ENCODE measurements at places on chromosomes 2 and 18.

DNA sequence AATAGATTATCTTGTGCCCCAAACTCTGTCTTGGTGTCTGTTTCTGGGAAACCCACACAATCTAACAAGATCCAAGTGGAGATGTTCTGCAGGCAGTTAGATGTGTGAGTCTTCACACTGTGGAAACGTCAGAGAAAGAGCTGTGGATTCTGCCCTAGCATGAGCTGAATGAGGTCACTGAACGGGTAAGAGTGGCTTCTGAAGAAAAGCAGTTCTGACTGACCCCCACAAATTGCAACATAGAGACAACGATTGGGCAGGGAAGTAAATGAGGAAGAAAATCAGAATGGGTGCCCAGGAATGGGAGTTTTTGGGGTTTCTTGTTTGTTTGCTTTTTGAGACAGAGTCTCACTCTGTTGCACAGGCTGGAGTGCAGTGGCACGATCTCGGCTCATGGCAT, 12.9 kb upstream of the RPL37A start:
- DNase-seq, result no peak

GRCh38 chr2:1674766-1675397, 69.4 kb downstream of the PXDN start:
- no peak for DNase-seq

GRCh38 chr2:216637472-216637871, 4.3 kb downstream of the IGFBP2 start:
- no peak for DNase-seq

- no peak for DNase-seq
Measured at GRCh38 chr18:47108373-47108772, 41.9 kb downstream of the HDHD2 start.

DNA sequence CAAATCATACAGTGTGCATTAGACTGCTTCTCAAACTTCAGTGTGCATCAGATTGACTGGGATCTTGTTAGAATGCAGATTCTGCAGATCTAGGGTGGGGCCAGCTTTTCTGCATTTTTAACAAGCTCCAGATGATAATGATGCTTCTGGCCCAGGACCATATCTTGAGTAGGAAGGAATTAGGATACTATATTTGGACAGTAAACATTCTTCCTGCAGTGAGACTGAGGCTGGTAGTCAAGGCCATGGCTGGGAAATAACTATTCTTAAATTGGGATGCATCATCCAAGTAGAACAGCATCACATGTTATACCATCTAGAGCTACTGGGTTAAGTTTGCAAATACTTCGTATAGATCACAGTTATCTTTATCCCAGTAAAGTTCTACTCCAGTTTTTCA, 28.4 kb upstream of the ARMC9 start:
- no peak for DNase-seq

DNA sequence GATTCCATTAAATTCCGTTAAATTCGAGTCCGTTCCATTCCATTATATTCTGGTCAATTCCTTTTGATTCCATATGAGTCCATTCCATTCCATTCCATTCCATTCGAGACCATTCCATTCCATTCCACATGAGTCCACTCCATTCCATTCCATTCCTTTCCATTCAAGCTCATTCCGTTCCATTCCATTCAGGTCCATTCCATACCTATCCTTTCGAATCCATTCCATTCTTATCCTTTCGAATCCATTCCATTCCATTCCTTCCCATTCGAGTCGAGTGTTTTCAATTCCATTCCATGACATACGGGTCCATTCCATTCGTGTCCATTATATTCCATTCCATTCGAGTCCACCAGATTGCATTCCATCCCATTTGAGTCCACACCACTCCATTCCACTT, 1127.4 kb downstream of the RPIA start:
- no peak for DNase-seq

GRCh38 chr2:156466739-156467405, 30.7 kb downstream of the GPD2 start:
- DNase-seq, result no peak

GRCh38 chr18:8948471-8949149, 153.9 kb upstream of the NDUFV2 start:
- DNase-seq, result no peak

- no peak for DNase-seq
Measured at GRCh38 chr2:202290316-202290715, 24.8 kb downstream of the NOP58 start.

- no peak for DNase-seq
Measured at GRCh38 chr18:10023853-10024570, 110.2 kb downstream of the VAPA start.
